Type B pancreatic cell (in vitro differentiated cells): ENCODE measurements at places on chromosomes 5 and 9. TPM values are rescaled to one million over a fixed set of nuclear protein-coding genes. Genes with fewer than 3 reads are reported as not detected.

Gene SLC6A3
- total RNA-seq = 0.19 TPM in 2 replicates

Gene PDCD1LG2
- not detected in 2 replicates for total RNA-seq

Gene PCDHB13
- 2.3 and 4.7 TPM in 2 replicates for total RNA-seq

Gene KDM4C
- total RNA-seq = 16.5 and 25.4 TPM in 2 replicates

Gene CCL21
- not detected in 2 replicates for total RNA-seq

Gene SOHLH1
- total RNA-seq = not detected in 2 replicates

Gene C5orf24
- total RNA-seq = 43.7 and 62.9 TPM in 2 replicates

Gene MTMR12
- 22.8 and 23.5 TPM in 2 replicates for total RNA-seq

Gene KCNMB1
- 0.12 and 0.34 TPM in 2 replicates for total RNA-seq

Gene GRK6
- total RNA-seq = 46.1 and 47.3 TPM in 2 replicates

Gene FOXD4L4
- 0.51 TPM in 1 of 2 replicates, not detected in the other for total RNA-seq

Gene PPP3R2
- total RNA-seq = 0.07 and 0.22 TPM in 2 replicates

Gene NANS
- 44.6 and 48.1 TPM in 2 replicates for total RNA-seq

Gene C5
- total RNA-seq = 4.9 and 10.0 TPM in 2 replicates

Gene FRRS1L
- 5.9 and 7.2 TPM in 2 replicates for total RNA-seq

GRCh38 chr5:149162401-149163084, 21.2 kb downstream of the ABLIM3 start:
- DNase-seq = no peak

GRCh38 chr9:19431361-19432171, 22.8 kb downstream of the ACER2 start:
- DNase-seq = no peak

GRCh38 chr9:105425816-105426433, 21.9 kb upstream of the FSD1L start:
- no peak for DNase-seq

DNA sequence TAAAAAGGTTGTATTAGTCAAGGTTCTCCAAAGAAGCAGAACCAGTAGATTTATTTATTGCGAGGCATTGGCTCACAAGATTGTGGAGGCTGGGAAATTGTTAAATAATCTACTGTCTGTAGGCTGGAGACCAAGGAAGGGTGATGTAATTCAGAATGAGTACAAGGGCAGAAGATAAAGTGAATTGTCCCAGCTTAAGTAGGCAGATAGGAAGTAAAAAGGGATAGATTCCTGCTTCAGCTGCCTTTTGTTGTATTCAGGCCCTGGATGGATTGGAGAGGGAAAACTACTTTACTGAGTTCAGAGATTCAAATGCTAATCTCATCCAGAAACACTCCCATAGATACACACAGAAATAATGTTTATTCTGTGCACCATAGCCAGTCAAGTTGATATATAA, 301.1 kb downstream of the CYLC2 start:
- DNase-seq = no peak

DNA sequence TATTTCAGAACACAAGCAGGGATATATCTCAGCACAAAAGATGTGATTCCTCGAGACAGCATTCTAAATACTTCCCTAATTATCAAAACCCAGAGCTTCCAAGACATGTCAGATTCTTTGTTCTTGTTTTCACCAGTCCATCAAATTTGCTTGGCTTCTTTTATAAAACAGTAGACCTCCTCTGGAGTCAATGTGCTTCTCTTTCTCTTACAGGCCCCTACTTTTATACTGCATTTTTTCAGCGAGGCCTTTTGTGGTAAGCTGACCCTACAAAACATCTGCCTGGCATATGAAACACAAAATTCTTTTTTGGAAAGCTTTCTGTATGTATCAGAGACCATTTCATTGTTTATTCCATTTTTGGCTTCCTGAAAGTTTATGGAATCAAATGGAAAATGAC, 81.8 kb downstream of the ARSB start:
- DNase-seq = no peak

DNA sequence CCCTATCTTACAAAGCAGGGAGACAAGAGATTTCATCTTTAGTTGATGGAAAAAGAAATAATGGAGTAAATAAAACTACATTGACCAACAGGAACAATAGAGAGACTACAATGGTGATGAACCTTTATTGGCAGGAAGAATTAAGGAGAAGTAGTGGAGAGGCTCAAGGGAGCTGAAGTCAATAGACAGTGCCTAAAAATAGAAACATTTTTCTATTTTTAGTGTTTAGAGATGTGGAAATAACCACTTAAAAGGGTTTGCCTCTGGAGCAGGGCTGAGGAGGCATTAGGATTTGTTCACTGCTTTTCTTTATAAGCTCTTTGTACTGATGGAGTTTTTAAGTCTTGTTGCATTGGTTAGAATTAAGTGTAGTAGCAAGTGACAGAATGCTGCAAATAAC, 98.4 kb upstream of the ERCC6L2 start:
- DNase-seq = no peak

DNA sequence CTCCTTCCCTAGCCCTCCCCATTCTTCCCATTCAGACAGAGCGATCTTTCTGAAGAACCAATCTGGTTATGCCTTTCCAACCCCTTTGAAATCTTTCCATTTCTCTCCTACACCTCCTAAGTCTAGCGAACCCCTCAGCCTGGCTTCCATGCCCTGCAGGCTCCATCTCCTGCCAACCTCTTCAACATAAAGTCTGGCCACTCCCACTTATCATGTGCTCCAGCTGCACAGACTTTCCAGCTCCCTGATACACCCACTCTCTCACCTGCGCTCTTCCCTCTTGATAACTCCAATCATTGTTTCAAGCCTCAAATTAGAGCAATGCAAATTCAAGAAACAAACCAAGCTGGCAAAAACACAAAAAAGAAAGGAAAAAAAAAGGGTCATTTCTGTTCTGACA, 3.8 kb upstream of the ORM1 start:
- DNase-seq = no peak

DNA sequence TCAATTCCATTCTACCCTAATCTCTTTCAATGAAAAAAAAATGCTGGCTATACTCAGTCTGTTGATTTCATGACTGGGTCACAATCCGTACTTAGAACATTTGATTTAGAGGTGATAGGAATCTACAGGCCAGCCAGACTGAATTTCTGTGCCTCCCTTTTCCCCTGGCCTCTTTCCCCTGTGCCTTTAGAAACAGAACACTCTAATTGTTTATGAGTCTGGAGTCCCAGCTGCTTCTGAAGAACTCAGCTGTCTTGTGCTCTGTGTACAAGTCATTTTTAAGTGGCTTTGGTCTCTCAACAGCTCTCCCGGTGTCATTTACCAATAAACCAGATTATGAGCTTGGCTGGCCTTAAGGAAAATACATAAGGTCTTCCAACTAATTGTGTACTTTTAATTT, 94.1 kb upstream of the ITGA2 start:
- no peak for DNase-seq

GRCh38 chr9:133977421-133978201, 14.5 kb downstream of the VAV2 start:
- no peak for DNase-seq

- no peak for DNase-seq
Measured at GRCh38 chr5:148913493-148913892, 87.1 kb downstream of the ADRB2 start.

GRCh38 chr5:125262782-125263181, 516.3 kb upstream of the ZNF608 start:
- DNase-seq = no peak

GRCh38 chr9:108259917-108260675, 595.7 kb downstream of the ACTL7B start:
- DNase-seq = no peak

DNA sequence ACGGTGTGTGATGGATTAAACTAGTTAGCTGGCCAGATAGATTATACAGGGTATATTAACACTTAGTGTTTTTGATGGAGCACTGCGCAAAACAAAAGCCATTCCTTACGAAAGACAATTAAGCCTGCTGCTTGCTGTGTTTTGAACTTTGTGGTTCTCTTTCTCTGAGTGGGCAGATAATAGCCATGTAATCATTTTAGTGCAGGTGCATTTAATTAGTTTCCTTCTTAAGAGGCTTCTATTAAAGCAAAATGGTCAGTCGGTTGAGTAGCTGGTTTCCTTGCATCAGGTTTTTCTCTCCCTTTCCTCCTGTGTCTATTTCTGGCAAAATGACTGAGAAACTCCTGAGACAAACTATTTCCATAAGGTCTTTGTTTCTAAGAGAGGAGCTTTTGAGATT, 512.5 kb downstream of the DMAC1 start:
- no peak for DNase-seq

- DNase-seq = no peak
Measured at GRCh38 chr9:110125207-110125751, 82.7 kb downstream of the C9orf152 start.

DNA sequence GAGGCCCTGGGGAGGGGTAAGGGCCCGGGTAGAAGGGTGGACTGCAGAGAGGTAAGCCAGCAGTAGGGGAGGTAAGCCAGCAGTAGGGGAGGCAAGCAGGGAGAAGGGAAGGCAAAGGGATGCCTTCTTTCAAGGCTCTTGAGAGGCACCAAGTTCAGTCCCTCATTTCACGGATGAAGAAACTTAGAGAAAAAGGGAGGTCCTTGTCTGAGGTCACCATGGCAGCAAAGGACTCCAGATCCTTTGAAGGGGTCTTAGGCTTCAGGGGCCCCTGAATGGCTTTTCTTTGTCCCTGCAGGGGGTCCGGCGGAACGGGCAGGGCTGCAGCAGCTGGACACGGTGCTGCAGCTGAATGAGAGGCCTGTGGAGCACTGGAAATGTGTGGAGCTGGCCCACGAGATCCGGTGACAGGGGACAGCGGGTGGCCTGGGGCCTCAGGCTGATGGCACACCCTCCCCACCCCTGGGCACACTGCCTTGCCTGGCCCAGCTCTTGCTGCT, 42.6 kb downstream of the RGS3 start:
- no peak for DNase-seq

- no peak for DNase-seq
Measured at GRCh38 chr9:14119694-14120514, 194.0 kb downstream of the NFIB start.

DNA sequence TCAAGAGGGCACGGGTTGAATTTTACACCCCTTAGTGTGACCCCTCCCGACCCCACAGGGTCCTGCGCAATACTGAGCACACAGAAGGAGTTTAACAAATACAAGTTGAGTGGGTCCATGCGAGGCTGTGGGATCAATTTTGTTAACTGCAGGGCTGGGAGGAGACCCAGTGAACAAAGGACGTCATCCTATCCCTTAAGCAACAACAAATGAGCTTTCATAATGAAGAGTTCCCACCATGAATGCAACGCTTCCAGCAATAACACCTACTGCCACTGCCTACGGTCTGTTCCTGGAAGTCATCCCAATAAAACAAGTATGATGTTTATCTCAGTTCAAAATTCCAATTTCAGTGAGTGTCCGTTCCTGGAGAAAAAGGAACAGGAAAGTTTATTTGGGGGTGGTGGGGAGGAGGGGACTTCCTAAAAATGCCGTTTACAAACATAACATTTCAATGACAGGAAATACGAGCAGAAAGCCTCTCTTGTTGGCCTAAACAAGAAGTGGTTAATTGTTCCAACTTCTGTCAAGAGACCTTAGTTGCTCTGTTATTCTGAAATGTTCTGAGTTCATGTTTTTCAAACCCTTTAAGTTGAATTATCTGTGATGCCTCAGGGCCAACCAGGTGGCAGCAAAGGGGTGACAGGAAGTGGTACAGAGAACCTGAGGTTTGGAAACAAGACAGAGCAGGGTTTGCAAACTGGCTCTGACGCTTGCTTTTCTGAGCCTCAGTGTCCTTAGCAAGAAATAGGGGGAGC, 65.8 kb upstream of the PLPP6 start:
- no peak for DNase-seq
